Heart right ventricle (tissue), 16 donors: ENCODE measurements at places on chromosomes 11 and 22. TPM values are rescaled to one million over a fixed set of nuclear protein-coding genes. Genes with fewer than 3 reads are reported as not detected.

The PATE2 gene
- total RNA-seq = not detected

The MMP8 gene
- not detected for total RNA-seq

The C22orf31 gene
- total RNA-seq = not detected

The OR6A2 gene
- not detected for total RNA-seq
